ENCODE measurements at places on chromosomes 11 and 22.

DNA sequence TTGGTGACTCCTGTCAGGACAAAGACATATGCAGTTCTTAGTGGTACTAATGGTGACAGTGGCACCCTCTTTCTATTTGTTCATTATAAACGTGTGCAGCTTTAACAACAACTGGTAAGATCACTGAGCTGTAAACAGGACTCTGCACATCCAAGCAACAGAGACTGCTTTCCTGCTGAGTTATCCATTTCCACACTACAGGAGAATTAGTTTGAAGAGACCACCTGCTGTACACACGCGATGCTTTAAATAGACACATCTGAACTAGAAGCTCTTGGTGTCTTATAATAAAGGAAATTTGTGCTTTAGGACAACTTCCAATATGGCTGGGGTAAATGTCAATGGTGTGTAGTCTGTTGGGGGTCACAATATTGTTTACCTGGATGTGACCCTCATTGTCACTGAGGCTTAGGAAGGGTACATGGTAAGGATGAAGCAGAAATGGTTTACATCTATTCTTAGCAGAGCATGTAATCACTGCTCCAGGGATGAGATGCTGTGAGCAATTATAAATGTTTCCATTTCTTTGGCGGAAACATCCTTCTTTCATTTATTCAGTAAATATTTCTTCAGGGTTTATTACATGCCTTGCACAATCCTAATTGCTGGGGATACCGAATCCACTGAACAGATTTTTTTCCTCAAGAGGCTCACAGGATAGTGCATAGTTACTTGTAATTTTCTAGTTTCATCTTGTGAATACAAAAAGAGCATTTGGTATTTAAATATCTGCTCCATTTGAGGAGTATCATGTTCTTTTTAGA lies 354.0 kb upstream of the CCDC90B start:
- no peak for DNase-seq

- no peak for DNase-seq
Observed at GRCh38 chr11:70054004-70054403, 24.1 kb upstream of the ANO1 start.

DNA sequence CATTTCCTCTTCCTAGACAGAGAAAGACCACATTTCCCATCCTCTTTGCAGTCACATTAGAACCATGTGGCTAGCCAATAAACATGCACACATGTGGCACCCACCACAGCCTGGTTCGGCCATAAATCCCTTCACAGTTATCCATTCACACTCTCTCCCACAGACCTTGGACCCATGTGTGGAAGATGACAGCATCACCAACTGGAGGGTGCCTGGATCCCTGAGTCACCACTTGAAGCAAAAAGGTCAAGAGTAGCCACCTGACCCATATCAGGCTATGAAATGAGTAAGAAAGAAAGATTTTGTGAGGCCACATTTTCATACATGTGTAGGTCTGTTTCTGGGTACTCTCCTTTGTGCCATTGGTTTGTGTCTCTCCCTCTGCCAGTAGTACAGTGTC lies 9.0 kb upstream of the TMEM121B start:
- no peak for DNase-seq

- DNase-seq, result no peak
Observed at GRCh38 chr22:46514592-46515207, 22.7 kb downstream of the CELSR1 start.

- no peak for DNase-seq
Observed at GRCh38 chr11:58907780-58908179, 31.5 kb upstream of the GLYATL1 start.

DNA sequence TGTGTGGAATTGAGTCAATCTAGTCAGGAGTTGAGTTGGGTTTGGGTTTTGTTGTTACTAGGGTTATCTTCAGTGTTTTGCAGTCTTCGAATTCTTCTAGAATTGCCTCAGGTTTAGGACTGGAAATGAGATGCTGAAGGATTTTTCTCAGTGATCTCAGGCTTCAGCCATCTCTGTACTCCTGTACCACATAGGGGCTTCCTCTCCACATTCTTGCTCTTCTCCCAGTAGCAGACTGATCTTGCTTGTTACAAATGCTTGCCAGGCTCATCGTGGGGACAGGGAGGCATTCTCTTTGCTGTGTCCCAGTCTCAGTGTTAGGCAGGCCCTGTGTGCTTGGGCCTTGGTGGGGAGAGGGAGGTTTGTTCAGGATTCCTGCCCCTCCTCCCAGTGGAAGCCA lies 96.1 kb downstream of the LRRC32 start:
- DNase-seq, result no peak

DNA sequence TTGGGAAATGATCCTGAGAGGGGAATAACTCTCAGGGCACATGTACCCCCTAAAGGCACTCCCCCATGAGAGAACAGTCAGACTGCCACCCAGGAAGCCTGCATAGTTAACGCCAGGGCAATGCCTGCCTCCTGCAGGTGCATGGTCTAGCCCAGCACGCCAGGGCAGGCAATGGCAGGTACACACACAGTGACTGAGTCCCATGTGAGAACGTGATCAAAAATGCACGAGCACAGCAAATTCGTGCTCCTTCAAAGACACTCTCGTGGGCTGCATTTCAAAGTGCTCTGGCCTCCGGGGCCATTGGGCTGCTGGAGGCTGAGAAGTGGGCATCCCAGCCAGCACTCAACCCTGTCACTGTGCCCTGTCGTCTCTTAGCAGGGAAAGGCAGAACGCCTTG lies 79.7 kb downstream of the SHANK2 start:
- DNase-seq, result no peak

GRCh38 chr22:50150161-50151129 lies 20.1 kb upstream of the PANX2 start:
- no peak for DNase-seq

GRCh38 chr11:72293391-72293790 lies 49.4 kb upstream of the PHOX2A start:
- no peak for DNase-seq

DNA sequence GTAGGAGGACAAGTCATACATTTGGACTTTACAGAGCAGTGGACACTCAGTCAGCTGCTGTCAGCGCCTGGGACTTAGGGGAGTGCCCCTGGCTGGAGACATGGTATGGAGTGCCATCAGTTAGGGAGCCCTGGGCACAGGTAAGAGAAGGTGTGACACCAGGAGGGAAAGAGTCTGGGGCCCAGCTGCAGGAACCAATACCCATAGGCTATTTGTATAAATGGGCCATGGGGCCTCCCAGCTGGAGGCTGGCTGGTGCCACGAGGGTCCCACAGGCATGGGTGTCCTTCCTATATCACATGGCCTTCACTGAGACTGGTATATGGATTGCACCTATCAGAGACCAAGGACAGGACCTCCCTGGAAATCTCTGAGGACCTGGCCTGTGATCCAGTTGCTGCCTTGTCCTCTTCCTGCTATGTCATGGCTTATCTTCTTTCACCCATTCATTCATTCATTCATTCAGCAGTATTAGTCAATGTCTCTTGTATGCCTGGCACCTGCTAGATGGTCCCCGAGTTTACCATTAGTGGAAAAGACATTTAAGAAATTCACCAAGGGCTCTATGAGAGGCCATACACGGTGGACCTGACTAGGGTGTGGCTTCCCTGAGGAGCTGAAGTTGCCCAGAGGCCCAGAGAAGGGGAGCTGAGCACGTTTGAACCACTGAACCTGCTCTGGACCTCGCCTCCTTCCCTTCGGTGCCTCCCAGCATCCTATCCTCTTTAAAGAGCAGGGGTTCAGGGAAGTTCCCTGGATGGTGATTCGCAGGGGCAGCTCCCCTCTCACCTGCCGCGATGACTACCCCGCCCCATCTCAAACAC lies 850 bp upstream of the MIF start:
- no peak for DNase-seq

DNA sequence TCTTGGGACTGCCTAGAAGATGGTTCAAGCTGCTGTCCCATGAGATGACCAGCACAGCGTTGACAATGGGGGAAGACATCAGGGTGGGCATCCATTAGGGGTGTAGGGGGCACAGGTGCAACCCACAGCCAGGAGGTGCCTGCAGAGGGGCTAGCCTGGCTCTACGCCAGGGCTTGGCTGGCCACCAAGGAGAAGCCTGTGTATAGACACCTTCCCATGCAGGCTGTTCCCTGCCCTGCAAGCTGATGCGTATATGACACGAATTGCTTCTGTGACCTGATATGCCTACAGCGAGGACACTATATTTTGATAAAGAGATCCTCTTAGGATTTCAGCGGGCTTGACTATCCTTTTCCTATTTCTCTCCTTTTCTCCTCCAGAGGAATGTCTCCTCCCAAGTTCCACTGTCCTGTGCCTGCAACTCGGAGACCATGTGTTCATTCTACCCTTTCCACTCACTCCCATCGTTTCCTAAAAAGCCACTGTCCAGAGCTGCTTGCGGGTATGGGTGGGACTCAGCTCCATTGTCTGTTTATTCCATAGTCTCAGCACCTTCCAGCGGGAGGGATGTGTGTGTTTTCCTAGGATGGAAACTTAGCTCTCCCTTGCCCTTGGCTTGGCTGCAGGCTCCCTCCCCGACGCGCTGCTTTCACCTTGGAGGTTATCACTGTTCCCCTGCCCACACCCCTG lies 56.1 kb downstream of the ST14 start:
- DNase-seq, result no peak

DNA sequence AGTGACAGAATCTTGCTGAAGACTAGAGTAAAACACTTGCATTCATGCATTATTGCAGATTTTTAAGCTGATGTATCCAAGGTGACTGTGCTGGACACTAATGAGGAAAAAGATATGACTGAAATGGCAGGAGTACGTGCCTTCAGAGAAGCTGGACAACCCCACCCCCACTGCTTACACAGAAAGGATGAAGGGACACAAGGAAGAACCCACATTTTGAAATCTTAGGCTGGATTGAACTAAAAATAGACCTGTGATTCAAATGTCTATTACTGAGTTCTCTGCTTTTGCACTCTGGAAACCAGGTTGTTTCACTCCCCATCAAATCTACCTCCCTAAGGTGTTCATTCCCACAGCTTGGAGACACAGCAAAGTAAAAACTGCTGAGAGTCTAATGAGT lies 117.1 kb downstream of the KCNC1 start:
- DNase-seq, result no peak

DNA sequence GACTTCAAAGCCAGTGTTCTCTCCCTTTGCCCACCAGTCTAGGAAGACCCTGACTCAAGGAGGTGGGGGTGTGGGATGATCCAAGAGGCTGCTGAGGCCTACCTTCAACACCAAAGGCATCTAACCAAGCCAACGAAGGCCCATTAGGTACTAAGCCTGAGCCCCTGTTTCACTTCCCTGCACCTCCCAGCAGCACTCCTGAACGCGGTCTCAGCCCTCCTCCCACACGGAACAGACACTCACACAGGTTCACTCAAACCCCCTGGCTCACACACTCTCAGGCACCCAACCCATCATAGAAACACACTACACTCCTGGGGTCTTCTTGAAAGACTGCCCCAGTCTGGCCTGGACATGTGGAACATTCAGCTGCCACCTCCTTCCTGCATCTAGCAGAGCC lies 40.7 kb downstream of the SLC22A12 start:
- no peak for DNase-seq

- DNase-seq, result no peak
Observed at GRCh38 chr22:49668402-49668801, 159.3 kb downstream of the BRD1 start.

GRCh38 chr22:38843201-38843656 lies 599 bp downstream of the NPTXR start:
- no peak for DNase-seq

GRCh38 chr22:25478528-25478927 lies 85.9 kb upstream of the GRK3 start:
- DNase-seq, result no peak

All from GM18507 (cell line).